ENCODE measurements at places on chromosomes 4 and X.
A peak's percentile ranks its signal among the peaks of the same experiment; 100 is the strongest.

DNA sequence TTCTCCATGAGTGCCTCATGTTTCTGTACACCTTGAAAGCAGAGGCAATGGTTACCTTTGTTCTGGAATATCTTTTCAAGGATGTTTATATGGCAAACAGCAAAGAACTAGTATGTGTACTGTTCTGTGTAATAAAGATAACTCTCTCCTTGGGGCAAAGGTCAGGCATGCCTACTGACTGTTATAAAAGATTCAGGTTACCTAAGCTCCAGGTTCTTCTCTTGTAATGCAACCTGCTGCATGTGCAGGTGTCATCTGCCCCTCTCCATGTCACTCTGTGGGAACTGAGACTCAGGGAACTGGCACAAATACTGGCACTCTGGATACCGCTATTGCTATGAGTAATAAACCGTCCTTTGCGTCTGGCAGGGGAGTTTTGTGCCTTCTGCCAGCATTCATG is 5.4 kb upstream of the TRPC3 start:
- no peak for DNase-seq

GRCh38 chr4:185721190-185722028 is 90.6 kb downstream of the SORBS2 start:
- DNase-seq: no peak

DNA sequence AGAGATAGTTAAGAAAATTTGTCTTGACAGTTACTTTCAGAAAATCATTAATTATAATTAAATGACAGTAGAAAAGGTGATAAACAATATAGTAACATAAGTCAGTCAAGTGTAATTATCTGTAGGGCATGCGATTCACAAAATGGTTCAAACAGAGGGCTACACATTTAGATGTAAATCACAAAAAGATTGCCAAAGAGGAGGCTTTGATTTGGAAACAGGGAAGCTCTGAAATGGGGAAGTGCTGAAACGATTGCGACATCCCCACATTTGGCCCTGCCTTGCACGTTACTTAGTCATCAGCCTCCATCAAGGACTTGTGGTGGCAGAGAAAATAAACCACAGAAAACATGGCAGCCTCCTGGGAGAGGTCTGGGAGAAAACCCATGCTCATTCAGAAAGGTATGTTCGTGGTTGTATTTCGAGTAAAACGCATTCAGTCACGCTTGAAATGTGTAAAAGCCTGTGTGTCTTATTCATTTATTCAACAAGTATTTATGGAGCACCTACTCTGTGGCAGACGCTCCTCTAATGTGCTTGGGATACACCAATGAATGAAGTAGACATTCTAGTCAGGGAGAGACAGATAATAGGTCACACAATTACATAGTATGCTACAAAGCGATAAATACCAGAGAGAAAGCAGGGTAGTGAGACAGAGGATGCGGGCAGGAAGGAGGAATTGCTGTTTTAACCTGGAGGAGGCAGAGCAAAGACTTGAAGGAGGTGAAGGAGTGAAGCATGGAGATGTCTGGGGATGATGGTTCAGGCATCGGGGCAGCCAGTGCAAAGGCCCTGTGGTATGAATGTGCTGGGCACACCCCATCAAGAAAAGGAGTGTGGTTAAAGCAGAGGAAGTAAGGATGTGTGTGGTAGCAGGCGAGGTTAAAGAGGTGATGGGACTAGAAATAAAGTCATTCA is 7.8 kb downstream of the RBM47 start:
- peak; percentile 45 for DNase-seq

- no peak for DNase-seq
Observed at GRCh38 chrX:69299285-69299684, 134.0 kb upstream of the PJA1 start.

- DNase-seq: no peak
Observed at GRCh38 chrX:19863212-19863856, 24.1 kb downstream of the SH3KBP1 start.

DNA sequence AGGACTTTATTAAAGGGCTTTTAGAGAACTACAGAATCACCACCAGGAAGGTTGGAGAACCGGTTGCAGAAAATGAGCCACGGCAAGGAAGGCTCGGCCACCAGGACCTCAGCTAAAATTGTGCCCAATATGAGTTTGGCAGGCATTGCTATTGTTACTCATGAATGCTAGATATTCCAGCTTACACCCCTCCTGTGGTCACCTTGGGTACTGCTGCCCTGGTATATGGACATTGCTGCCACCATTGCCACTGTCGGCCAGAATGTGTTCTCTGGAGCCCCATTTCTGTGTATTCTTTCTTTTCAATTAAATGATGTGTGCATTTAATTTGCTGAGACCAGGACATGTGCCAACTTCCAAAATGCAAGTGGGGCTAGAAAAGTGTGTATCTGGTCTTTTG is 626.7 kb upstream of the BOD1L1 start:
- DNase-seq: no peak

GRCh38 chr4:104489731-104490095 is 5.0 kb downstream of the CXXC4 start:
- DNase-seq: no peak

Measured in CD4-positive, alpha-beta T cell treated with Interleukin-21 for 1 hour (primary cell).